Epithelial cell of umbilical artery (primary cell): ENCODE measurements at places on chromosomes 13 and 19. TPM values are rescaled to one million over a fixed set of nuclear protein-coding genes. Genes with fewer than 3 reads are reported as not detected.

The SLC17A7 gene
- total RNA-seq, result 0.15 TPM in 1 of 2 replicates, not detected in the other

The CAPS gene
- 0.97 and 2.0 TPM in 2 replicates for total RNA-seq

The KLK3 gene
- not detected in 2 replicates for total RNA-seq

The SEMA6B gene
- 70.5 and 71.8 TPM in 2 replicates for total RNA-seq

The ZNF223 gene
- total RNA-seq, result 7.1 and 9.6 TPM in 2 replicates

The LRRC8E gene
- 1.1 and 1.3 TPM in 2 replicates for total RNA-seq

The LILRA2 gene
- total RNA-seq, result not detected in 2 replicates

The ZNF880 gene
- total RNA-seq, result 12.3 and 17.5 TPM in 2 replicates

The SLC25A41 gene
- not detected in 2 replicates for total RNA-seq

The CNN1 gene
- total RNA-seq, result 0.32 and 2.0 TPM in 2 replicates

The ANKLE1 gene
- total RNA-seq, result 0.65 and 1.4 TPM in 2 replicates

The LILRA6 gene
- under 0.01 TPM in 1 of 2 replicates, not detected in the other for total RNA-seq

The ZNF730 gene
- 1.6 and 2.4 TPM in 2 replicates for total RNA-seq

The GAS6 gene
- 51.8 and 68.5 TPM in 2 replicates for total RNA-seq

The CEACAM21 gene
- 0.32 TPM in 1 of 2 replicates, not detected in the other for total RNA-seq

The ZC3H13 gene
- total RNA-seq, result 12.8 and 14.3 TPM in 2 replicates

The CAPN12 gene
- total RNA-seq, result not detected in 2 replicates

The KCNRG gene
- total RNA-seq, result 4.2 and 8.4 TPM in 2 replicates

The DMKN gene
- total RNA-seq, result not detected in 2 replicates

The LGALS7B gene
- total RNA-seq, result not detected in 2 replicates

The SKA3 gene
- 6.8 and 9.7 TPM in 2 replicates for total RNA-seq
